Cardiac atrium fibroblast (primary cell): ENCODE measurements at places on chromosomes 7 and 10. TPM values are rescaled to one million over a fixed set of nuclear protein-coding genes. Genes with fewer than 3 reads are reported as not detected.

LEP gene
- under 0.01 and 0.16 TPM in 2 replicates for total RNA-seq

PAXIP1 gene
- total RNA-seq: 7.9 and 9.6 TPM in 2 replicates

CYP3A7 gene
- total RNA-seq: not detected in 2 replicates

CALN1 gene
- total RNA-seq: not detected in 2 replicates

INHBA gene
- 1.4 and 2.1 TPM in 2 replicates for total RNA-seq

HOXA1 gene
- not detected in 2 replicates for total RNA-seq

CPED1 gene
- 10.5 and 11.4 TPM in 2 replicates for total RNA-seq

GNG11 gene
- 113 and 138 TPM in 2 replicates for total RNA-seq

CREB5 gene
- 0.90 and 1.1 TPM in 2 replicates for total RNA-seq

TLX1 gene
- total RNA-seq: not detected in 2 replicates

SPDYE16 gene
- total RNA-seq: not detected in 2 replicates

CCL24 gene
- total RNA-seq: not detected in 2 replicates

NODAL gene
- total RNA-seq: not detected in 2 replicates

CNTNAP2 gene
- under 0.01 TPM in 1 of 2 replicates, not detected in the other for total RNA-seq

PITX3 gene
- 0.16 TPM in 1 of 2 replicates, not detected in the other for total RNA-seq

IRF5 gene
- 0.16 TPM in 1 of 2 replicates, not detected in the other for total RNA-seq

GPR158 gene
- total RNA-seq: 4.9 and 10.3 TPM in 2 replicates

TTYH3 gene
- 37.9 and 48.1 TPM in 2 replicates for total RNA-seq

RADIL gene
- total RNA-seq: 0.97 and 8.8 TPM in 2 replicates

AGMO gene
- 0.54 TPM in 1 of 2 replicates, not detected in the other for total RNA-seq

RTKN2 gene
- total RNA-seq: 0.16 and 0.18 TPM in 2 replicates

ABCB8 gene
- 26.9 and 33.6 TPM in 2 replicates for total RNA-seq
